Regular cardiac myocyte (primary cell): ENCODE measurements at places on chromosomes 1 and 21. TPM values are rescaled to one million over a fixed set of nuclear protein-coding genes. Genes with fewer than 3 reads are reported as not detected.

The IFI44 gene
- total RNA-seq, result 19.2 and 23.8 TPM in 2 replicates

The KIF26B gene
- 0.96 and 9.3 TPM in 2 replicates for total RNA-seq

The OR2T8 gene
- under 0.01 TPM in 1 of 2 replicates, not detected in the other for total RNA-seq

The PRRC2C gene
- total RNA-seq, result 33.9 and 42.0 TPM in 2 replicates

The GABPB2 gene
- 21.3 and 21.7 TPM in 2 replicates for total RNA-seq

The GABPA gene
- total RNA-seq, result 29.3 and 33.8 TPM in 2 replicates

The CYP4Z1 gene
- not detected in 2 replicates for total RNA-seq

The PADI1 gene
- under 0.01 and 0.28 TPM in 2 replicates for total RNA-seq

The VAMP3 gene
- 72.3 and 82.9 TPM in 2 replicates for total RNA-seq
